ENCODE measurements at places on chromosomes 4 and X. TPM values are rescaled to one million over a fixed set of nuclear protein-coding genes. Genes with fewer than 3 reads are reported as not detected.

GRID2 gene
- total RNA-seq: not detected

GRCh38 chrX:25968920-25969319 lies 169.2 kb upstream of the MAGEB18 start:
- no peak for DNase-seq

- peak; percentile 4 for DNase-seq
Observed at GRCh38 chr4:10079256-10079655, 37.3 kb downstream of the WDR1 start.

- DNase-seq: no peak
Observed at GRCh38 chr4:187840814-187841213, 154.8 kb upstream of the ZFP42 start.

GRCh38 chr4:32163125-32163524 lies 1443.0 kb downstream of the PCDH7 start:
- no peak for DNase-seq

- no peak for DNase-seq
Observed at GRCh38 chr4:60780874-60781273, 419.3 kb upstream of the ADGRL3 start.

- DNase-seq: no peak
Observed at GRCh38 chrX:135605906-135606305, 85.4 kb downstream of the INTS6L start.

DNA sequence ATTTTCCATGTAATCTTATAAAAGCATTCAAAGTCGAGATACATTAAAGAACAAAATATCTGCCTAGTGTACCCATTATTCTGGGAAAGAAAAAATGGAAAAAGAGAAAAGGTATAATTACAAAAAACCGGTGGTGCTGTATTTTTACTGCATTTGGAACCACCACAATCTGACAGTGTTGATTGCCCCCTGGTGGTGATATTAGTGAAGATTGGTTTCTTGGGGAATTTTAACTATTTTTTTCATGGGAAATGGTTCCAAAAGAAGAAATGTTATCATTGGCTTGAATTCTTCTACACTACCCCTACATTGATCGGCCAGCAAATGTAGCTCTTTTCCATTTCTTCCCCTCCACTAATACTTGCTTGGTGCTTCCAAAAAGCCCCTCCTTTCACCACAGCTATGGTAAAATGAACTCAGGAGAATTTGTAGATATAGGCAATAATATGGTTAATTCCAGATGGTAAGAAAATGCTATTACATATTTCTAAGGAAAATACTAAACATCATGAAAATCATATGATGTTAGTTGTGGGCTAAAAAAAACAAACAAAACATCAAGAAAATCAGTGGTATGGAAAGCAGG lies 50.0 kb downstream of the COX18 start:
- no peak for DNase-seq

DNAAF6 gene
- not detected for total RNA-seq

DNA sequence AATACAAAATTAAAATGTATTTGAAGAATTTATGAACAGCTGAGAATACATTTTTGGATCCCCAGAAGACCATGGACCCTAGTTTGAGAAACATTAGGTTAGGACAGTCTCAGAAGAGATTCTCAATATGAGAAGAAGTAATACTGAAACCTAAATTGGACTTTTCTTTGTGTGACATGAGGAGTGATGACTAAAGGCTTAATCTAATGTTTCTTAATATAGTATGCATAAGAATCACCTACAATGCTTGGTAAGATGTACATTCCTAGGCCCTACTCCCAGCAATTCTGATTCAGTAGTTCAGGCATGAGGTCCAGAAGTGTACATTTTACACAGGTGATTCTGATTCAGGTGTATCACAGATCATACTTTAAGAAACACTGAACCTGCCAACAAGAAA lies 31.6 kb upstream of the HUWE1 start:
- DNase-seq: no peak
